ENCODE measurements at places on chromosomes 7 and 10. TPM values are rescaled to one million over a fixed set of nuclear protein-coding genes. Genes with fewer than 3 reads are reported as not detected.

The PTPRN2 gene
- 9.4 TPM for total RNA-seq

The NANOS1 gene
- total RNA-seq, result 2.7 TPM

The TECTB gene
- total RNA-seq, result not detected

The ABCF2 gene
- total RNA-seq, result 48.7 TPM

The OR2A42 gene
- total RNA-seq, result not detected

The ZNF786 gene
- total RNA-seq, result 20.6 TPM

The EVX1 gene
- not detected for total RNA-seq

DNA sequence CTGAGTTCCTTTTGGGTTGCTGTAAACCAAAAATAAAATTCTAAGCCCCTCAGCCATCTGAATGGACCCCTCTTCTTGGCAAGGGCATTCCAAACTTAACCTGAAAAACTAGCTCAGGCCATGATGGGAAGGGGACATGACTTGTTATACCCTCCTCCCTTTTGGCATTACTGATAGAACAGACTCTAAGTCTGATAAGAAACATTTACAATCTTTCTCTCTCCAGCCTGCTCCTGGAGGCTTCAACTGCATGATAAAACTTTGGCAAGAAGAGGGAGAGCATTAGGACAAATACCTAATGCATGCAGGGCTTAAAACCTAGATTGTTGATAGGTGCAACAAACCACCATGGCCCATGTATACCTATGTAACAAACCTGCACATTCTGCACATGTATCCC lies 40.9 kb upstream of the ATOH7 start:
- DNase-seq, result no peak
- peaks cover 8% of the 10 kb centered on the region for H3K4me1 ChIP-seq
- no peak overlapping the region for H3K27ac ChIP-seq
- H3K27me3 ChIP-seq, result no peaks in the 10 kb centered on the region
- H3K4me3 ChIP-seq, result no peak overlapping the region
- peaks cover 4% of the 10 kb centered on the region for H3K36me3 ChIP-seq

- no peak for DNase-seq
- peak overlapping the region; percentile 50 for H3K4me3 ChIP-seq
- peaks cover 16% of the 10 kb centered on the region for H3K4me1 ChIP-seq
- H3K36me3 ChIP-seq, result no peaks in the 10 kb centered on the region
- peaks cover 89% of the 10 kb centered on the region for H3K27me3 ChIP-seq
Observed at GRCh38 chr10:117541405-117541908, 1.1 kb upstream of the EMX2 start.

- H3K27me3 ChIP-seq, result no peaks in the 10 kb centered on the region
- DNase-seq, result no peak
- no peak overlapping the region for H3K4me3 ChIP-seq
- H3K27ac ChIP-seq, result no peak overlapping the region
Observed at GRCh38 chr7:64868499-64868898, 34.6 kb upstream of the ZNF273 start.

DNA sequence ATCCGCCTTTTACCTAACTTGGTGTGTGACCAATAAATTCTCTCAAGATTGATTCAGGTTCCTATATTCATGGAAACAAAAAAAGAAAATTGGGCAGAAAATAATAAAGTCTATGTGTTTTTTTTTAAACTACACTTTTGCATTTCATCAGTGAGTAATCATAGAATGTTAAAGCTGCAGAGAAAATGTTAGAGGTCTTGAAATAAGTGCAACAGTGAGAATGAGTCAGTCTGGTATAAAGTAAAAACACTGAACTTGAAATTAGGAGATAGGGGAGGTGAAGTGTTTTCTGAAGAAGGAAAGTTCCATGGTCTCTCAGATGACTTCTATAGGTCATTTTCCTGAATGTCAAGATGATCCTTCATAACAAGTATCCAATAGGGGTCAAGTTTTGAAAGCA lies 202.6 kb upstream of the NRP1 start:
- no peak for DNase-seq
- no peak overlapping the region for H3K27ac ChIP-seq
- H3K4me1 ChIP-seq, result no peaks in the 10 kb centered on the region
- H3K27me3 ChIP-seq, result peaks cover 7% of the 10 kb centered on the region
- H3K4me3 ChIP-seq, result no peak overlapping the region

DNA sequence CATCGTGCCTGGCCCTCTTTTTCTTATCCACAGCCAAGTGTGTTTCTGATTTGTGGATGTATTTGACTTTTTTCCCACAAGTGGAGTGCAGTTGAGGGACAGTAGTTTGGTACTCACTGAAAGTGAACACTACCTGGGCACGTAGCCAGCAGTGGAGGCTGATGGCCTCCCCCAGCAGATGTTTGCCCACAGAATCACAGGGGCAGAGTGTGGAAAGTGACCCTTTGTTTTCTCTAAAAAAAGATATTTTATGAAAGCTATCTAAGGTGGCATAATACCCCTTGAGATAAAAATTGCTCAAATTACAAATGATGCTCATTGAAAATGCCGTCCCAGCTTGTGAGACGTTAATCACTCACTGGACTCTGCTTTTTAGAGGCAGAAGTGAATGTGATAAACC lies 29.1 kb downstream of the WDR37 start:
- H3K27me3 ChIP-seq, result no peaks in the 10 kb centered on the region
- peaks cover 24% of the 10 kb centered on the region for H3K36me3 ChIP-seq
- no peak overlapping the region for H3K4me3 ChIP-seq
- H3K27ac ChIP-seq, result no peak overlapping the region
- H3K4me1 ChIP-seq, result no peaks in the 10 kb centered on the region

DNA sequence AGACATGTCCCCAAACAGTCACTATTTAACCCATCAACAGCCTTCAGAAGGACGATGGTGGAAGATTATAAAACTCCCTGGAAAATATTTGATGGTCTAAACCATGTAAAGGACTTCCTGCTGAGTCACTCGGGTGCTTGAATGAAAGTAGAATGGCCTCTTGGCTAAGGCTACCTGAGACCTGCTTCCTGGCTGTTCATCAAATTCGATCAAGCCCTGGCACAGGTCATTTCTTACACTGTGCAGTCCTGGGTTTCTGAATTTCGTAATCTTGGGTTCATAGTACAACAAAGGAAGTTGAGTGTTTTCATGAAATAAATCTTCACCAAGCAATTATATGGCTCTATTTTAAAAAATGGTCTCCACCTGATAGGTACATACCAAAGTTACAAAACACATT lies 260.3 kb upstream of the RNF32 start:
- DNase-seq, result no peak
- peaks cover 18% of the 10 kb centered on the region for H3K27me3 ChIP-seq
- no peak overlapping the region for H3K27ac ChIP-seq

- H3K36me3 ChIP-seq, result no peaks in the 10 kb centered on the region
- H3K4me1 ChIP-seq, result peaks cover 4% of the 10 kb centered on the region
- H3K4me3 ChIP-seq, result no peak overlapping the region
- H3K27ac ChIP-seq, result no peak overlapping the region
- DNase-seq, result no peak
Observed at GRCh38 chr10:11693376-11693775, 48.8 kb upstream of the ECHDC3 start.

DNA sequence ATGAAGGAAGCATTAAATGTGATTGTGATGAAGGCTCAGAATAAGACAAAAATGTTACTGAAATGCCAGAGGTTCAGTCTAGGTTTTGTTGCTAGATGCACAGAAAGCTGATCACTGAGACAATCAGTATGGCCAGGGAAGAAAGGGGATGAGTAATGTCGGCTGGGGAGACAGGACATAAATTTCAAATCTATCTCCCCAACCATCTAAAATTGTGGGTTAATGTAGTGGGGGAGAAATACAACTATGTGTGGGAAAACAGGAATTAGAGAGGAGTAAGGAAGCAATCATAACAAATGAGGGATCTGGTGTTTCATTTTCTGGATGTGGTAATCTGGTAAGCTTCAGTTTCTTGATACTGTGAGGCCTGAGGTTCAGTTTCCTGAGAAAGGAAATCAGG lies 1111.0 kb downstream of the XPNPEP1 start:
- H3K4me1 ChIP-seq, result no peaks in the 10 kb centered on the region
- DNase-seq, result no peak
- peaks cover 3% of the 10 kb centered on the region for H3K27me3 ChIP-seq
- H3K27ac ChIP-seq, result no peak overlapping the region
- no peaks in the 10 kb centered on the region for H3K36me3 ChIP-seq

DNA sequence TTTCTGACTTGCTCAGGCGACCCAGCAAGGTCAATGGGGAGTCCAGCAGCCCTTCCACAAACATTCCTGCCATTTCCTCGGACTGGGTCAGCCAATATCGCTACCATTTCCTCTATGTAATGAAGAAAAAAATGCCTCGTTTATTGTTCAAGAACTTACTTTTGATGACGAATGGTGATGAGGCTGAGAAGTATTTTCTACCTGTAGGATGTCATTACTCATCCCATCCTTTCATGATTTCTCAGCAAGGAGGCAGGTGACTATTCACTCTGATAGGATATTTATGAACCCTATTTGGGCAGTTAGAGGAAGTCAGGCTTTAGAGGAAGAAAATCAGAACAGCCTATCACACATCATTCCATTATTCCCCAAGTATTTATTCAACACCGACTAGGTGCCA lies 178.6 kb downstream of the FANK1 start:
- H3K27me3 ChIP-seq, result peaks cover 21% of the 10 kb centered on the region
- no peak overlapping the region for H3K4me3 ChIP-seq
- no peaks in the 10 kb centered on the region for H3K36me3 ChIP-seq
- no peak for DNase-seq

DNA sequence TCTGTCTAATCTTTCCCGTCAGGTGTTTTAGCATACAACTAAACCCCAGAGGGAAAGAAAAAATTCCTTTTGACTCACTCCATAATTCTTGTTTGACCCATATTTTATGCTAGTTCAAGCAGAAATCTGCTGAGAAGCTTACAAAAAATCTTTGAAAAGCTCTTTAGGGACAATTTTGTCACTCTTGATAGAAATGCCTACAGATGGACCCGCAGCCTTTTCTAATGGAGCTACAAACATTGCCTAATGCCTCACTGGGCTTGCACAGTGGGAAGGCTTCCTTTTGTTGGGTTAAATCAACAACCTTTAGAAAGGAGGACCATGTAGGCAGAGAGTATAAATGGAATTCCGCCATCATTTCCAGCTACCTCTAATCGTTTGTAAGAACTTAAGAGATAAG lies 344.5 kb downstream of the PCLO start:
- H3K4me1 ChIP-seq, result no peaks in the 10 kb centered on the region
- DNase-seq, result no peak
- no peak overlapping the region for H3K27ac ChIP-seq

DNA sequence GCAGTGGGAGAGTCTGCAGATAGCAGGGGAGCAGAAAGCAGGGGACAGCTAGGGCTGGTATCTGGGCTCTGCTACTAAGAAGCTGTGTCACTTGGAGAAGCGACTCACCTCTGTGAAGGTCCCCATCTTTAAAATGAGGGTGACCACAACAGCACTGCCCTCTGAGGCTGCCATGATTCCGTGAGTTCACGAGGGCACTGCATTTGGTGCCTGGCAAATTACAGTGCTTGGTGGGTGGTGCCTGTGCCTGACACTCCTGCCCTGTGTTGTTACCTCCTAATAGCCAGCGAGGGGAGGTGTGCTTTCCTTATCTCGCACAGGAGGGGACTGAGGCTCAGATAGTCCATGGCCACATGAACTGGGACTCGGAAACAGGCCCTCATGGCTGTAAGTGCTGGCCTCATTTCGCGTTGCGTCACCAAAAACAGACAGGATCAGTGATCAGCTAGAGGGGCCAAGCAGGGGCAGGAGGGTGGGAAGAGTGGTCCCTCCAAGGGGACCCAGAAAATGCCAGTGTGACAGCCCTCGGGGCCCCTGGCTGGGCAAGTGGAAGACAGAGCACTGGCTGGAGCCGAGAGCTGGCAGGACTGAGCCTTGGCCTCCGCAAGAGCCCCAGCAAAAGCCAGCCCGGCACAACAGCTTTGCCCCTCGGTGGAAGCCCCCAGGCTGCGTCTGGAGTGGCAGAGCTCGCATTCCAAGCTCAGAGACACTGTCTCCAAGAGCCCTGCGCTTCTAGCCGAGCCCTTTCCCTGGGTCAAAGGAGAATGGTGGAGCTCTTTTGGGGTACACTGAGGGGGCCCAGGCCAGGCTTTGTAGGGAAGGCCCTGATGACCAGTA lies 17.3 kb upstream of the BNIP3 start:
- no peaks in the 10 kb centered on the region for H3K36me3 ChIP-seq
- peaks cover 22% of the 10 kb centered on the region for H3K4me1 ChIP-seq
- DNase-seq, result no peak

DNA sequence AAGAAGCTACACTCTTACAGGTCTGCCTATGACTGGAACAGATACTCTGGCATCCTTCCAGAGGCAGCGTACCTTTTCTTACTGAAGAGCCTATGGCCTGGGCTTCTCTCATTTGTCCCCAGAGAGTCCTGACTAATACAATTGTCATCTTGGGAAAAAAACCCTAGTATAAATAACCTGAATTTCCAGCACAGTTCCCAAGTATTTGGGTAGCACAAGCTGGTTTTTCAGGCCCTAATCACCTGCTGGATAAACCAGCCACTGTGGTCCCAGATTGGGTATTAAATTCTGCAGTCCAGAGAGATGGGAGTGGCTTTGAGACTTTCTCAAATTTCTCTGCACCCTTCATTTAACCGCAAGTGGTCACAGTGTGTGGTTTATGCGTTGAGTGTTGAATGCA lies 186.8 kb upstream of the NEBL start:
- H3K36me3 ChIP-seq, result no peaks in the 10 kb centered on the region
- H3K27ac ChIP-seq, result no peak overlapping the region
- H3K4me1 ChIP-seq, result no peaks in the 10 kb centered on the region
- no peak overlapping the region for H3K4me3 ChIP-seq
- no peak for DNase-seq

DNA sequence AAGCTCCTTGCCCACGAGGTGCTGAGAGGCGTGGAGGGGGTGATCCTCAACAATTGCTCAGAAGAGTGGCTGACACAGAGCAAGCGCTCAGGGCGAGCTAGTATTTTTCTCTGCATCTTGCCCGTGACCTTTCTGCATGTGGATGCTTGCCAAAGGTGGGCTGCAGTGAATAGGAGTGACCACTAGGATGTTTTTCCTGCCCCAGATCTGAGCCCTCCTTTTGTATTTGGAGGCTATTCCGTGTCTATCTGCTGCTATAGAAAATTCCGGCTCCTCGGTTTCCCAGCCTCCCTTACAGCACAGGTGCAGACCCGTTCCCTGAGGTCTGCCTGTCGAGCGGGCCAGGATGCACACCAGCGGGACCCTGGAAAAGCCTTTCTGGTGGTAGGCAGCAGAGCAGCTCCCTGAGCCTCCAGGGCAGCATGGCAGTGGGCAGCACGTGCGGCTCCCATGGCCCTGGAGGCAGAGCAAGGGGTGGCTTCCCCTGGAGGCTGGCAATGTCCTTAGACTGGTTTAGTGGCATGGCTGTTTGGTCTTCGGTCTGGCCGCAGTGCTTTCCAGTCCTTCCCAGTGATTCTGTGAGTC lies 145.1 kb upstream of the PCBD1 start:
- no peaks in the 10 kb centered on the region for H3K36me3 ChIP-seq
- H3K4me1 ChIP-seq, result no peaks in the 10 kb centered on the region
- H3K27ac ChIP-seq, result no peak overlapping the region

- H3K4me1 ChIP-seq, result peaks cover 12% of the 10 kb centered on the region
- no peaks in the 10 kb centered on the region for H3K36me3 ChIP-seq
- H3K4me3 ChIP-seq, result no peak overlapping the region
- H3K27ac ChIP-seq, result no peak overlapping the region
Observed at GRCh38 chr7:12719981-12720865, 32.8 kb downstream of the ARL4A start.

Measured in progenitor cell of endocrine pancreas (in vitro differentiated cells).